ENCODE measurements at places on chromosomes 2 and 18. TPM values are rescaled to one million over a fixed set of nuclear protein-coding genes. Genes with fewer than 3 reads are reported as not detected.

- no peak for DNase-seq
These were observed 2.9 kb upstream of the C2orf72 start for GRCh38 chr2:231034291-231034882.

DNA sequence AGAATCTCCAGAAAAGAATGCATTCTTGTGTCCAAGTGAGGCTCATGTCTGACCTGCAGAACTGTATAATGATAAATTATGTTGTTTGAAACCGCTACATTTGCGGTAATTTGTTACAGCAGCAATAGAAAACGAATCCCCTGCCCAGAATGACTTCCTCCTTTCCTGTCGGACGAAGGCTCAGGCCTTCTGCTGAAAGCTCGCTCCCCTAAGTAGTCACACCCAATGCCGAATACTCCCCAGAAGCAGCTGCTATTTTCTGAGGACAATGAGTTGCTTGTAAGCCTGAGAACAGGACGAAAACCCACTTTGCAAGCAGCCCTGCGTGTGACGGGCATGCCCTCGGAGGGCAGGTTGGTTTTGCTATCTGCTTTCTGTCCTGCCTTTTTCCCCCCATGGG, 27.7 kb upstream of the PTPN4 start:
- no peak for DNase-seq

DNA sequence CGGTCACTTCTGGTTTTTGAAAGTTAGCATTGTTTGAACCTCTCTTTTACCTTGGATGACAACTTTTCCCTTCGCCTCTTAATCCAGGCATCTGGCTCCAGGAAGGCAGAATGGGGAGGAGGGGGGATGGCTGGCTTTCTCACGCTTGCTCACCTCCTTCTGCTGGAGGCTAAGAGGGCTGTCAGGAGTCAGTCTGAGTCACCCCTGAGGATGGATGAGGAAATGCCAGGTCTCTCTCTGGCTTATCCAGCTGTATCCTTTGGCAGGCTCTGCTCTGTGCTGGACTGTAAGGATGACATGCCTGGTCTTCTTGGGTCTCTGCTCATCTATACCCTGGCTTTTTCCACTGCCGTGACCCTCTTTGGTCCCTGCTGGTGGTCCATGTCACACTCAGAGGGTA, 142.9 kb upstream of the GYPC start:
- no peak for DNase-seq

DNA sequence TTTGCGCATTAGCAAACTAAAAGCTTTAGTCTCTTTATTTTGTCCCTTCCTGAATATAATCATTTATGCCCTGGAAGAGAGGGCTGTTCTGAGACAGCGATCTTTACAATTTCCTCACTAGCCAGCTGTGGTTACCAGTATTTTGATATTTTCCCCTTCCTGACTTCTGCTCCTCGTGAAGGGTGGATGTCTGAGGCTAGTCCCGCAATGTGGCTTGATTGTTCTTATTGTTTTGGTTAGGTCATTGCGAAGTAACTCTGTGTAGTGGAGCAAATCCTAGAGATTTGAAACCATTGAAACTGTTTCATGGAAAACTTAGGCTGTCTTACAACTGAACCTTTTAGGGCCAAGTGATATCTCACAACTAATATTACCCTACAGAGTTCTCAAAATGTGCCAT, 2.4 kb downstream of the MRPL33 start:
- DNase-seq = no peak

DNA sequence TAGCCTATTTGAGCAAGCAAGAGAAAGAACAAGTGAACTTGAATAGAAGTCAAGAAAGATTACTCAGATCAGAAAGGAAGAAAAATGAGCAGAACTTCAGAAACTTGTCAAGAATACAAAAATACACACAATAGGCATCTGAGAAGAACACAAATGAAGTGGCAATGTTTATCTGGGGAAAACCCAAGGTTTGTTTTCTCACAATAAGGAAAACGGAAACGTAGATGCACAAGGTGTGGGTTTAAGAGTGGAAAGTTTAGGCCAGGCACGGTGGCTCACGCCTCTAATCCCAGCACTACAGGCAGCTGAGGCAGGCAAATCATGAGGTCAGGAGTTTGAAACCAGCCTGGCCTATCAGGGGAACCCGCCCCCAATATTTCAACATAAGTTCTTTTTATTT, 159.5 kb upstream of the GYPC start:
- DNase-seq = no peak

GRCh38 chr2:99597616-99598015, 107.8 kb upstream of the REV1 start:
- no peak for DNase-seq

GRCh38 chr18:73896685-73897084, 250.9 kb downstream of the FBXO15 start:
- DNase-seq = no peak

- DNase-seq = no peak
These were observed 806.4 kb upstream of the FANCL start for GRCh38 chr2:59047373-59047995.

GRCh38 chr2:11962707-11963328, 216.4 kb downstream of the LPIN1 start:
- no peak for DNase-seq

DNA sequence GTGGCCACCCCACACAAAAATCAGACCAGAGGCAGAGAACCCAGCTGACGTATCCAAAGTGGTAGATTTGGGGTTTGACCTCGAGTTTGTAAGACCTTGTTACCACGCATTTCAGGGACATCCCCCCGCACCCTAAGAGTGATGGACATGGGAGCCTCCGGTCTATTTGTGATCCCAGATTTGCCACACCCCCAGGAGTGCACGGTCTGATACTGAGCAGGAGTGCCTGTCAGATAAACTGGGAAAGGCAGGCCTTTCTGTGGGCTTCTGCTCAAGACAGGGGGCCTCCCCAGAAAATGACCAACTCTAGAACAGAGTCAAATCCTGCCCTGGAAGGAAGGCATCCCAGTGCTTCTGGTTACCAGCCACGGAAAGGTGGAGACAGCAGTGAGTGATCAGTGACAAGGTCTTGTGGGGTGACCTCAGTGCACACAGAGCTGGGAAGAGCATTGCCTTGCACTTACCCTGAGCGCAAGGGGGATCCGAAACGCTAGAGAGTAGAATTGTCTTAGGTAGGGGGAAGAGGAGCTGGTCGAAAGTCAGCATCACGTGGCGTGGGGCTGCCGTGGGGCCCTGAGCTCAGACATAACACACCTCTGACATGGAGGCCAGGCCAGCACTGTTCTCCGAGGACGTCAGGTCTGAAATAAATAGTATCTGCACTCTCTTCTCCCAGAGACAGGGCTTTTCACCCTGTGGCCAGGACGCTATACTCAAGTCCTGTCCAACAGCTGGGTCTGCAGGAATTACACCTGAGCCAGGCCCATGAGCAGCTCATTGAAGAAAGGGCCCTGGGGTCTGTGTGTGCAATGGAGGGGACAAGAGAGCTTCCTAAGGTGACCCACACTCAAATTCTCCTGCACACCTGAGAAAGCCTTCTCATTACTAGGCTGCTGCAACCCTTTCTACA, 242.4 kb upstream of the SALL3 start:
- DNase-seq = no peak

Gene SNORC
- 2.4 TPM for total RNA-seq

Gene SERPINB13
- not detected for total RNA-seq

Gene ANKRD30BL
- total RNA-seq = 0.29 TPM

Gene CKAP2L
- 24.3 TPM for total RNA-seq

Gene CRYBA2
- total RNA-seq = not detected

Measured in activated naive CD8-positive, alpha-beta T cell treated with anti-CD3 and anti-CD28 coated beads for 36 hours (primary cell).